Endothelial cell of umbilical vein (primary cell): ENCODE measurements at places on chromosomes 5 and 9. TPM values are rescaled to one million over a fixed set of nuclear protein-coding genes. Genes with fewer than 3 reads are reported as not detected.
A peak's percentile ranks its signal among the peaks of the same experiment; 100 is the strongest.

Gene TNFSF15
- total RNA-seq: 13.6 and 14.3 TPM in 2 replicates

DNA sequence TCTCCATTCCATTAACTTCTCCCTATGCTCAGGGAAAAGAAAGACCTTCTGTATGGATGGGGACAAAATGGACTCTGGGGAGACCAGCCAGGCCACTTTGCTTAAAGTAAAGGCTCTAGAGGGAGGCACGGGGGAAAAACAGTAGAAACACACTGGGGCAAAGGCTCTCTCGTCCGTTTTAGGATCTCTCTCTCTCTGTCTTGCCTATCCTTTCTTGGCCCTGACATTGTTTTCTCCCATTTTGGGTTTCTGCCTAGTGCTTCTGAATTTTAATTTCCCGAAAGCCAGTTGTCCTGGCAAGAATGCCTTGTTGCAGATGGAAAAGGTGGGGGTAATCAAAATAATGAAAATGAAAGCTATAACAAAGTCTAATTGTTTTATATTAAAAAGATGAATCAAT is 28.2 kb downstream of the NMUR2 start:
- DNase-seq: no peak

DNA sequence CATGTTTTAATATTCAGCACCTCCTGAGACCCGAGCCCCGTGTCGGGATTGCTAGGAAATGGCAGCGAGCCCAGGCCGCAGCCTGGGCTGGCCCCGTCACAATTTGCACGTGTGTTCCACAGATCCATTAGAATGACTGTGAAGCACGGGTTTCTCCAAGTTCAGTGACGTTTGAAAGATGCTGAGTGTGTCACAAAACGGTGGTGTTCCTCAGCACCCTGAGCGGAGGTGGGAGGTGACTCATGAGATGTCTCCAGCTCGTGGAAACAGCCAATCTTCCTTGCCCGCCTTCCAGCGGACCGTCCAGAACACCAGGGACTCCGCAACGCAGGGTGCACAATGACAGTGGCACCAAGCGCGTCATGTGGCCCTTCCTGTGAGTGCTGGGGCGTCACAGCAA is 412.8 kb downstream of the IRX2 start:
- DNase-seq: no peak

- DNase-seq: peak; percentile 77
Observed at GRCh38 chr5:94968507-94969095, 316.3 kb downstream of the MCTP1 start.

GRCh38 chr5:78533356-78533755 is 115.2 kb downstream of the LHFPL2 start:
- DNase-seq: peak; percentile 66

DNA sequence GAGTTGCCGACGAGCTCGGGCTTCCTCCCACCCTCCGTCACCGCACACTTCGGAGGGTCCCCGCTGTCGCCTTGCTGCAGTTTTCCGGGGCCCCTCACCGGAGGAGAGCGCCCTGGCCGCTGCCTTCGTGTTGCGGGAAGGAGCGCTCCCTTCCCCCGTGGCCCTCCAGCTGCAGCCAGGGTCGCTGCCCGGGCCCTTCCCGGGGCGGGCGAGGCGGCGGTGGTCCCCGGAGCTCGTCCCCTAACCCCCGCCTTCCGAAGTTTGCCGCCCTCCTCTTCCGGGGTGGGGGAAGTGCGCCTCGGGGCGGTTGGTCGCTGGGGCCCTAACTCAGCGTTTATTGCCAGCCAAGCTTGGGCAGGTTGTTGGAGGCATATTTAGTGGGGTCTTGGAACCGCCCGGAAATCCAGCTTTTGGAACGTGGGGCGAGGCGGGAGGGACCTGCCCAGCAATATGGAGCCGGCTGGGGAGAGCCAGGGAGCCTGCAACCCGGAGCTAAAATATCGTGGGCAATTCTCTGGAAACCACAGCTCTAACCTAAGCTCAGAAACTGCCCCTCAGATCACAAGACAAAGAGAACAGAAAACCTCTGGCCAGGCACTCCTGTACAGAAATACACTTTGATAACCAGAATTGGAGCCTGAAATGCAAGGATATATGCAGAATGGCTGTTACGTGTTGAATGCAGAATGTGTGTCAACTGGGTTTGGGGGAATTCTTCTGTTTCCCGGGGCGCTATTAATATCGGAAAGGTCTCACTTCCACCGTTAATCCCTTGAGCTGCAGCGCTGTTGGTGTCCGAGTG is 890 bp downstream of the PIK3R1 start:
- DNase-seq: peak; percentile 52

Gene INIP
- total RNA-seq: 25.7 and 27.6 TPM in 2 replicates

Gene DBH
- not detected in 2 replicates for total RNA-seq

Gene ENG
- 688 and 728 TPM in 2 replicates for total RNA-seq
